NCI-H748 treated with DMSO at 0.1 percent for 48 hours (cell line): ENCODE measurements at places on chromosomes 5 and 9.

- DNase-seq, result no peak
These were observed 383.4 kb downstream of the TMEM38B start for GRCh38 chr9:106077731-106078130.

GRCh38 chr5:171537070-171537849, 117.8 kb downstream of the FGF18 start:
- no peak for DNase-seq

DNA sequence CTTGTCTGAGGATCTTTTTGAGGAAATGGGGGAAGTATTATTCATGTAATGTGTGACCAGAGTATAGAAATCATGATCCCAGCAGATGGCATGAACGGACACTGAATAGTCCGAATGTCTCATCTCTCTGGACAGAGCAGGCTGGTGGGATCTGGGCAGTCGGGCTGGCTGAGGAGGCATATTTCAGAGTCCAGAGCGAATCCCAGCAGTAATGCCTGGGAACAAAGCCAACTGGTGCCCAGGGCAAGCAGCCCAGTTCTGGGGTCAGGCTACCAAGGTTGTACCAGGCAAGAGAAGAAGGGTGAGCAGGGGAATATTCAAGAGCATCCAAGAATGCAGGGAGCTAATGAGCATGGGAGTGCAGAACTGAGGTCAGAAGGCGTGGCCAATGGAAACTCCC, 306.4 kb downstream of the ZSWIM6 start:
- no peak for DNase-seq

GRCh38 chr5:73311291-73312110, 137.1 kb downstream of the FOXD1 start:
- no peak for DNase-seq

DNA sequence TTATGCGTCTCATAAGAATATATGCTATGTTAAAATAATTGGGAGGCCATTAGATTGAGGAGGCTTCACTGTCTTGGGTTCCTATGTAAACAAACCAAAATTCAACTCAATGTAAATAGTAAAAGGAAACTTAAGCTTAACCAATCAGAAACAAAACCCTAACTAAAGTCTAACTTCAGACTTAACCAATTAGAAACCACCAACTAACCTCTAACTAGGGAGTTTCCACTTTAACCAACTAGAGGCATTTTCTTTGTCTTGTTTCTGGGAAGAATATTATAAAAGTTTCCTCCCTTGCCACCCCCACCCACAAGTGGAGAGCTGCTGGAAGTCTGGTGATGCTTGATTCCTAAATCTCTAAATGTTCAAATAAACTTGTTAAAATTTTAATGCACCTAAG, 214.5 kb downstream of the SEMA5A start:
- no peak for DNase-seq

DNA sequence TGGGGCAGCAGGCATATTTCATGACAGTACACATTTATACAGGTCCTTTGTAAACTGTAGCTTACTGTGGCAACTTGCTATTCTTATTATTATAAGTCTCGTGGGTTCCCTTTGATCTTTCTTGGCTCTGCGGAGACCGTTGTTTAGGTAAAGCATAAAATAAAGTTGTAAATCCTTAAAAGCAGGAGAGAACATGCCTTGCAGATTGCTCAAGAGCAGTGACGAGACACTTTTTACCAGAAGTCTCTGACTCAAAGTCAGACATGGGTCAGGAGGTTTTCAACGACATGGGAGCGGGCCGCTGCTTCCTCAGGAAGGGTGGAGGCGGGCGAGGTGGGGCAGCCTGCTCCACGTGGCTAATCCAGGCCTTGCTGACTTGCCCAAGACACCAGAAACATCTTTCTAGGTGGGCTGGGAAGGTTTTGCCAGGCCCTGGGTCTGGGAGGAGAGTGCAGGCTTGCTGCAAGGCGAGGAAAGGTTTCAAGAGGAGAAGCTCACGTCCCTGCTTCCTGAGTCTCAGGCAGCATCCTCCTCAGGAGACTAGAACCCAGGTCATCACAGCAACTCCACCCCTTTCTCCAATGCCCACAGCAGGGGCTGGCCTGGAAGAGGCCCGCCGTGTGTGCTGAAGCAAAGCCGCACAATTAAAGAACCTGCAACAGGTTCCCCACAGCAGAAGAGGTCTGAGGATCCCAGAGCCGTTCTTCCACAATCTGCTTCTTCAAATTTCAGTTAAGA, 6.5 kb downstream of the TBC1D2 start:
- DNase-seq, result no peak

GRCh38 chr5:139641116-139642080, 6.8 kb upstream of the CXXC5 start:
- DNase-seq, result no peak

- peak; percentile 43 for DNase-seq
These were observed at the start of gene ERGIC1 for GRCh38 chr5:172833686-172834414. Gene ERGIC1 (plus strand): TSS chr5:172834251. CDS start chr5:172834414, 163 bp downstream.
